Fibroblast of the conjunctiva (primary cell): ENCODE measurements at places on chromosomes 16 and 17.

- DNase-seq: no peak
These were observed 688.2 kb upstream of the KIF2B start for GRCh38 chr17:53134548-53134947.

DNA sequence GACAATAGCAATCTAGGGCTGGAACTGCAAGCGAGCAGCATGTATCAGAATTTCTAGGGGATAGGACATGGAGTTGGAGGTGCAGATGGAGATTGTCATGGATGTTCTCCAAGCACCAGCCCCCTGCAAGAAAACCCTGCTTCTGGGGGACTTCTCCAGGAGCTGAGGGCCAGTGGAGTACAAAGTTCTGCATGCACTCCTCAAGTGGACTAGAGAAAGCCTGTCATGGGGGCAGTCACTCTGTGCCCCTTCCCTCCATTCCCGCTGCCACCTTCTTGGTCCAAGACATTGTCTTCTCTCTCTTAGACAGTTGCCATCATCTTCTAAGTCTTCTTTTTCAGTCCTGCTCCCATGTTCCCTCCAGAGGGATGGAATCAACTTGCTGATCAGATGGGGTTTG, 87.9 kb downstream of the AIPL1 start:
- no peak for DNase-seq

GRCh38 chr16:22065252-22065651, 27.1 kb upstream of the VWA3A start:
- no peak for DNase-seq

DNA sequence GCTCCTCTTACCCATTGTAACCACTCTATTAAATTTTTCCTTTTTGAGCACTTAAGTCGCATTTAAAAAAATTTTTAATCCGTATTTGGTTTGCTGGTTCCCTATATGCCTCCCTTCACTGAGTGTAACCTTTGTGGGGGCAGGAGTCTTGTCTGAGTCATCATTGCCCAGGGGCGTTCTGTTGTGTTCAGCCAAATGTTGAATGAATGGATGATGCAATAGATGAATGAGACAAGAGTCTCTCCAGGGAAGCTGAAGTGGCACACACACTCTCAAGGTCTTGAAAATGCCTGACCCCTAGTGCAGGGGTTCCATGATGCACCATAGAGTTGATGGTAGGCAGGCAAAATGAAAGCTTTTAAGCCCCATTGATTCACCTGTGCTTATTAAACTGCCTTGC, 123.0 kb upstream of the RBFOX1 start:
- DNase-seq: no peak

- DNase-seq: no peak
These were observed 27.0 kb upstream of the DOC2B start for GRCh38 chr17:208429-208828.

- no peak for DNase-seq
These were observed 180.0 kb downstream of the TOX3 start for GRCh38 chr16:52366983-52367382.

DNA sequence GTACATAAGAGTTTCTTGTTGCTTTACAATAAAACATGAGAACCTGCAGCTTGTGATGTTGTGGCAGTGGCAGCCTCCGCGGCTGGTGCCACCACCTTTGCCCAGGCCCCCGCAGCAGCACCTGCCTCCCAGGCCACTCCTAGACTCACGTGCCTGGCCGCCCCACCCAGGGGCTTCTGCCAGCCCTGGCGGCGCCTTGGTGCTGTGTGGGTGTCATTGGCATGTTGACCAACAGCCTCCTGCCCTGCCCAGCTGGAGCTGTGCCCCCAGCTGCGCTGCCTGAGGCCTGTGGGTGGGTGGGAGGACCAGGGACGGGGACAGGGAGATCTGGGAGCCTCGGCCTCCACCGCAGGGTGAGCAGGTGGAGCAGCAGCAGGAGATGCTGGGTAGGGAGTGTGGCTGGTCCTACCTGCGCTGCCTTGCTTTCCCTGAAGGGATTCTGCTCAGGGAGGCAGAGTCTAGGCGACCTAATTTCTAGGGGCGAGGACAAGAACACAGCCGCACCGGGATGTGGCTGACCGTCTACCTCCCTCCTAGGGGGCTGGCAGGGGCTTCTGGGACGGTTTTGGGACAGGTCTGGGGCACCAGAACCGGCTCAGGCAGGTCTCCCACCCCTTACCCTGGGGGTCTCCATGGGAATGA, 428 bp upstream of the DNASE1L2 start:
- no peak for DNase-seq

DNA sequence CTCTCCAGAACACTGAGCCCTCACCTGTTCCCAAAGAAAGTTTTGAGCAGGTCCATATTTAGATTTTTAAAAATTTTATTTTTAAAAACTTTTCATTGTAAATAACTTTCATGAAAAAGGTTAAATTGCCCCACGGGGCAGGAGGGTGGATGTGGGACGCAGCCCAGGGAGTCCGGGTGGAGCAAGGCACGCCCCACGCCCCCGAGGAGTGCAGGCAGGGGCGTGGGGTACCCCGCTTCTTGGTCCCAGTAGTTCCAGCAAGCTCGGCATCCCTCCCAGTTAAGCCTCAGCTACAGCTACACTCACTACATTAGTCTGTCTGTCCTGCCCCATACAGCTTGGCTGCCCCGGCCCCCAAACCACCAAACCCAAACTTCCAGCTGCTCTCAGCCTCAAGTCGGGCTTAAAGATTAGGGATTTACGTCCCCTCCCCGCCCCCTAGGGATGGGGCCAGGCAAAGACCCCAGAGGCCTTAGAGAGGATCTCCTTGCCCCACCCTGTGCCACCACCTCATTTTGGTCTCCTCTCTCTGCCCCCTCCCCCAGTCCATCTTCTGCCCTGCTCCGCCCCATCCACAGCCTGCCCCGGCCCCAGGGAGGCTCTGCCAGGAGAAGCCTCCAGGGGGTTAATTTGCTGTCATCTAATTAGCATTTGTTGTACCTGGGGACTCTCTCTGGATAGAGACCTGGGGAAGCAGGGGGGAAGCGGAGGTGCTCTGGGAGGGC, 4.6 kb downstream of the FOXJ1 start:
- no peak for DNase-seq

GRCh38 chr16:2280981-2281542, 13.1 kb upstream of the RNPS1 start:
- no peak for DNase-seq

GRCh38 chr17:10518271-10519037, at the start of gene MYH1:
Gene MYH1 (minus strand): TSS chr17:10518542. CDS start chr17:10516642, 1,900 bp downstream.
- no peak for DNase-seq

- peak; percentile 42 for DNase-seq
These were observed 45.3 kb downstream of the DDX19A start for GRCh38 chr16:70391881-70392481.

DNA sequence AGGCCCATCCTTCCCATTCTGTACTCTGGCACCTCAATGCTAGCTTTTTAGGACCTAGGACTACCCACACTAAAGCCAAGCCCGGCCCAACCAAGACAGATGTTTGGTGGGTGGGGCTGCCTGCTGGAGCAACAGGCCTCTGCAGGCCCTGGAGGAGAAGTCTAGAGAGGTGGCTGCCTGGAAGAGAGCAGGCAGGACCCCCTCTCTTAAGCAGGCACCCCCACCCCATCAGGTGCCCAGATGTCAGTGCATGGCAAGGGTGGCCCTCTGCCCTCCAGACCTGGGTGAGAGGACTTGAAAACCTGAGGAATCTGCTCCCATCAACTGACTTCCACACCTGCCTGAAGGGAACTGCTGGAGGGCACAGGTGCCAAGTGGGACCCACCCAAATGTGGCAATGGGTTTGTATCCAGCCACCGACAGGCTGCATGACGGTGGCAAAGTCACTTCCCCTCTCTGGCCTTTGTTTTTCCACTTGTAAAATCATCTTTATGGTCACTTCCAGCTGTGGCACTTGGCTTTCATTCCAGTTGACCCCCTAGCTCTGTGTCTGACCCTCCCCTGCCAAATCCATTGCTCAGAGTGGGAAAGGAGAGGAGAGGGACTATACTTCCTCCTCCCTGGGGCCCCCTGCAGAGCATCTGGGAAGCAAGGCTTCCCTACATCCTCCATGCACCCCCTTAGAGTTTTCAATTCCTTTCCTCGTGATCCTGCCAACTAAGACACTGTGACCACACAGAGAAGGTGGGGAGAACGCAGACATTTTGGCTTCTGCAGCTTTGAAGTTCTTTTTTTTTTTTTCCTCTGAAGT, 1.7 kb upstream of the STAT5A start:
- no peak for DNase-seq

GRCh38 chr16:10070591-10070990, 111.6 kb downstream of the GRIN2A start:
- no peak for DNase-seq

- no peak for DNase-seq
These were observed 5.5 kb upstream of the RDM1 start for GRCh38 chr17:35936063-35936462.

- DNase-seq: no peak
These were observed 73.7 kb downstream of the ZFHX3 start for GRCh38 chr16:72974142-72974769.

DNA sequence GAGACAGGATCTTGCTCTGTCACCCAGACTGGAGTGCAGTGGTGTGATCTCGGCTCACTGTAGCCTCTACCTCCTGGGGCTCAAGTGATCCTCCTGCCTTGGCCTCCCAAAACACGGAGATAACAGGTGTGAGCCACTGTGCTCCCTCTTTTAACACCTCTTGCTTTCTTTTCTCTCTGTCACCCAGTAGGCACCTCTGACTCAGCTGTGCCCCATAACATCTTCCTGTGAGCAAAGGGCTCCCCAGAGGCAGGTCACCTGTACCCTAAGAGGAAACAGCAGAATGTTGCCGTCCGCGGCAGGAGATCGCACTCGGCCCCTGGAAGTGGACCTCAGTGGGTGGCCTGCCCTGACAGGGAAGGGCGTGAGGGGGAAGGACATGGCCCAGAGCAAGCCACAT, 918 bp upstream of the NLRC3 start:
- no peak for DNase-seq

DNA sequence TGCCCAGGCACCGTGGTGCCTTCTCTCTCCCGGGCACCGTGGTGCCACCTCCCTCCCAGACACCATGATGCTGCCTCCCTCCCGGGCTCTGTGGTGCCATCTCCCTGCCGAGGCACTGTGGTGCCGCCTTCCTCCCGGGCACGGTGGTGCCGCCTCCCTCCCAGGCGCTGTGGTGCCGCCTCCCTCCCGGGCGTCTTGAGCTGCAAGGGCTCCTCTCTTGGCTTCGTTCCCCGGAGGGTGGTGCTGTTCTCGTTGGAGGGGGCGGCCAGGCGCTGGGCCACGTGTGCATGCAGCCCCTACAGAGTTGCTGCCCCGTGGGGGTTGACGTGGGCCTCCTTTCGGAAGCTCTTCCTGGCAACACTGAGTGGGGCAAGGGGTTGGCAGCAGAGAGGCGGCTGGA, 8.2 kb downstream of the CENPX start:
- DNase-seq: no peak

- no peak for DNase-seq
These were observed 11.0 kb upstream of the CUEDC1 start for GRCh38 chr17:57966246-57966645.

DNA sequence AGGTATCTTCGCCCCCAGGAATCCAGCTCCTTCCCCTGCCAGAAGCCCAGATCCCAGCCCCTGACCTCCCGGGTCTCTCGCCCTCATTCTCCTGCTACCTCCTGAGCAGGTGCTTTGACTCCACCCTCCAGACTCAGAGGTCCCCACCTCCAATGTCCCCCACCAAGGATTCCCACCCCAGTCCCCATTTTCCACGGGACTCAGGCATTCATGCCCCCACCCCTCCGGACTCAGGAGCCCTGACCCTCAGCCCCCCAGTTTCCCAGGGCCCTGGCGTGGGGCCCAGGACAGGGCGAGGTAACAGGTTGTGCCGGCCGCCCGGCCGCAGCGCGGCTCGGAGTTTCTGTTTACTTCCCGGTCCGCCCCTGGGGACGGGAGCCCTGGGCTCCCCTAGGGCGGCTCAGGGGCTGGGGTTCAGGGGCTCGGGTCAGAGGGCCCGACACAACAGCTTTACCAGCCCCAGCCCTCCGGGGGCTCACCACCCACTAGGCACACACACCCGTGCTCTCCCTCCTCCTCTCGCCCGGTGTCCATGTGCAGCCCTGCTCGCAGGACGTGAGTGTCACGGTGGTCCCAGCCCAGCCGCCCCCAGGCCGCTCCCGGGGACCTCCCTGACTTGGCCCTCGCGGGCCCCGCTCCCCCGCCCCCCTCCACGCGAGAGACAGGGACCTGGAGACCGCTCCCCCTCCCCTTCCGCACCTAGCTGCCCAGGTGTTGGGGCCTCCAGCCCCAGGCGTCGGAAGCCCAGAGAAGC, 595 bp downstream of the BICDL2 start:
- DNase-seq: no peak
